Motor neuron (in vitro differentiated cells): ENCODE measurements at places on chromosomes 4 and X.

- peak; percentile 78 for ATAC-seq
These were observed 121.6 kb upstream of the FAT1 start for GRCh38 chr4:186845137-186845842.

GRCh38 chr4:25535701-25536473, 119.8 kb upstream of the SLC34A2 start:
- no peak for ATAC-seq

DNA sequence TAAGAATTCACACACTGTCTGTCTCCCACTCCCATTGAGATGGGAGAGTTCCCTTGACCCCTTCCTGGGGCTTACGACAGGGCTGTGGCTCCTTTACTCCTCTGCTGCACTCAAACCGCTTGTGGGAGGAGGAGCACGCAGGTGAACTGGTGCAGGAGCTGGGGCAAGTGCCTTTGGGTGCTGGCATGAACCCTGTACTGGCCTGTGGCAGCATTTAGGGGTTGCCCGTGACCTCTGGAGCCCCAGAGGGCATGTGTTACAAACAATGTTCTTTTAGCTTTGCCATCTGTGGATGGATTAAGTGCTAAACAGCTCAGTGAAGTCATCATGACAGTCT, 21.8 kb upstream of the FTHL17 start:
- ATAC-seq, result no peak

DNA sequence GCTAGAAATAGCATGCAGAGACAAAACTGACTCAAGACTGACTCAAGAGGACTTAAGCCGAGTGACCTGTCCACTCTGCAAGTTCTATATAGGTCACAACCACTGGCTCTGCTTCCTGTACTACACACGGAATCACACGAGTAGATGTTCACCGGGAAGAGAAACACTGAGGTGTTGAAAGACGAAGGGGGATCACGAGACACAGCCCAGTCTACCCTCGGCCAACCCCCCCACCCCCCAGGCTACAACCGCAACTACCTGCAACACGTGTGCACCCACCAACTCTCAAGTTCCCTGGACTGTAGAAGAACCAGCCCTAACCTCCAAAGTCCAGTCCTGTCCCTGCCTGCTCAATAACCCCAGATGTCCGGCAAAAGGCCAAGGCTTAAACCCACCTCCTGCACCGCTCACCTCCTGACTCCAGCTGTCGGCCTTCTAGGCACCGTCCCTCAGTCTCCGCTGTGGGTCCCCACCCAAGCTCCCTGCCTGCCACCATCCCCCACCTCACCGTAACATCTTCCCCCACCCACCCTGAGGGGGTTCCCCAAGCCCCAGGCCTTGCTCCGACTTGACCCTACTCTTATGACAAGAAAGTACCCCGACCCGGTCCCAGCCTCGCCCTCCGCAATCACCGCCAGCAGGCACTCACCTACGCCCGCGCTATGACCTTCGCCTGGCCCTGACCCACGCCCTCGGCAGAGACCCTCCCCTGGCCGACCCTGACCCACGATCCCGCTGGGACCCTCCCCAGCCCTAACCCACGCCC, 739 bp downstream of the GAK start:
- peak; percentile 12 for ATAC-seq

DNA sequence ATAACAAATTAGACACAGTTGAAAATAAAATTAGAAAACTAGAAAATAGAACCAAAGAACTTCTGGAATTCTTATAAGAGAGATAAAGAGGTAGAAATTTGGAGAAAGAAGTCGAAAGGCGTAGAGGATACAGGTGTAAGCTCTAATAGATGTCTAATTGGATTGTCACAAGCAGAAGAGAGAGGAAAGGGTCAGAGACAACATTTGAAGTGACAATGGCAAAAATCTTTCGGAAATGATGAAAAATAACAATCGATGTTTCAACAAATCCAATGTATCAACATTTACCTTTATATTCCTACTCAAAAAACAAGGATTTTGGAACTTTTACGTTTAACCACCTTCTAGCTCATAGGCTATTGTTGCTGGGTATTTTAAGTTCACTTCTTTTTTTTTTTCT, 3.8 kb downstream of the CXCL8 start:
- no peak for ATAC-seq

- ATAC-seq, result no peak
These were observed 74.6 kb downstream of the AMELX start for GRCh38 chrX:11367609-11368430.

DNA sequence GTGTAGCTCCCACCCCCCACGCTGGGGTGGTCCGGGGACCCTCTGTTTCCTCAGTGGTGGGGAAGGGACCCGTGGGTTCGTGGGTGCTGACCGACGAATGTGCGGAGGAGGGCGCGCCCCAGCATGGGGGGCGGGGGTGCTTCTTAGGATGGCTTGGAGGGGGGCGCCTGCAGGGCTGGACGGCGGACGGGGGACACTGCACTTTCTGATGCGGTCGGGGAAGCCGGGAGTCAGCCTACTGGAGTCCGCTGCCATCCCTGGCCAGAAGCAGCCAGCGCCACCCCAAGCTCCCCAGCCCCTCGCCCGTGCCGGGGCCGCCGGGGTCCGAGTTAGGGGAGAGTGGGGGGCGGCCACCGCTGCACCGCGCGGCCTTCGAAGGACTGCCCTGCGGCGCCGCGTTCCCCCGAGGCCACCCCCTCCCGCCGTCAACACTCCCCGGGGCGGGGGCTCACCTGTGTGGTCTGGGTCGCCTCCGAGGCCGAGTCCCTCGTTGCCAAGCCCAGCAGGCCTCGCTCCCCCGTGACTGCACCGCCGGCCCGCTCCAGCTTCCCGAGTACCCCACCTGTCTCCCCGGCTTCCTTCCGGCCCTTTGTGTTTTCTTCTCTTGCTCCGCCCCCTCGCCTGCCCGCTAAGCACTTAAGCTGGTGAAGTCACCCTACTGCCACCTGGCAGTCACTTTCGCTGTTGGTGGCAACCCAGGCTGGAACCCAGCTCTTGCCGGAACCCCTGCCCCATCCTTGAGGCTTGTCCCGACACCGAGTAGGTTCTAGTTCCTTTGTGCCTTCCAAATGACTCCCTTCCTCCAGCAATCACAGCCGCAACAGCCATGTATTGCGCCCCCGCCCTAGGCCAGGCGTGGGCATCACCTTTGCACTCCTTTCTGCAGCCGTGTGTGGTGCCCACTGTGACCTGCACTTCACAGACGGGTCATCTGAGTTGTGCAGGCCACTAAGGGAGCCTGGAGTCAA, at the start of gene OCIAD2:
Gene OCIAD2, minus strand, starts transcription at position 569 of the 968 bp plus-strand sequence. CDS start 2,225 bp downstream, outside the sequence.
- peak; percentile 7 for ATAC-seq

- no peak for ATAC-seq
These were observed 320.6 kb downstream of the ADGRL3 start for GRCh38 chr4:61520681-61521160.

DNA sequence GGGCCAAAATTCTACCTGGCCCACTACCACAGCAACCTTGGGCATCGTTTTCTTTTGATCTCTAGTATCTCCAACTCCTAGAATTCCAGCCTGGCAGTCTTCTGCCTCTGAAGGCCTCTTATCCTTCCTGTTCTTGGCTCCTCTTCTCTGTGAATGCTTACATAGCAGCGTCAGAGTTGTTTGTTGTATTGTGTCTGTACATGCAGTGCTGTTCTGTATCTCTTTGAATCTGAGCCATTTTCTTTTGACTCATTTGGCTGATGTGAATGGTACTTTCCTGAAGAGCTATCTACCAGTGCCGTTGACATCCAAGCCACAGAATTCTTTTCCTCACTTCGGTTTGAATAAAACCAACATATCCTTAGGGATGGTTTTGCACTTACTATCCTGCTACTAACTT, 79.2 kb downstream of the TMEM164 start:
- ATAC-seq, result no peak

- ATAC-seq, result no peak
These were observed 25.3 kb upstream of the NAF1 start for GRCh38 chr4:163191999-163192398.
